ENCODE measurements at places on chromosomes 2 and 18. TPM values are rescaled to one million over a fixed set of nuclear protein-coding genes. Genes with fewer than 3 reads are reported as not detected.

- DNase-seq = no peak
Observed at GRCh38 chr2:11333427-11334183, 10.8 kb downstream of the ROCK2 start.

Gene SEPTIN10
- polyA plus RNA-seq = 105 TPM

- no peak for DNase-seq
Observed at GRCh38 chr2:170577356-170577755, 137.8 kb upstream of the SP5 start.

- no peak for DNase-seq
Observed at GRCh38 chr2:100673691-100674485, 111.1 kb downstream of the PDCL3 start.
